ENCODE measurements at places on chromosomes 2 and 18.

GRCh38 chr2:37842732-37843440 is 82.2 kb upstream of the RMDN2 start:
- no peak for DNase-seq

- DNase-seq, result no peak
These were observed 64.2 kb downstream of the RBMS1 start for GRCh38 chr2:160429248-160430000.

GRCh38 chr2:197035002-197035401 is 108.5 kb upstream of the PGAP1 start:
- no peak for DNase-seq

DNA sequence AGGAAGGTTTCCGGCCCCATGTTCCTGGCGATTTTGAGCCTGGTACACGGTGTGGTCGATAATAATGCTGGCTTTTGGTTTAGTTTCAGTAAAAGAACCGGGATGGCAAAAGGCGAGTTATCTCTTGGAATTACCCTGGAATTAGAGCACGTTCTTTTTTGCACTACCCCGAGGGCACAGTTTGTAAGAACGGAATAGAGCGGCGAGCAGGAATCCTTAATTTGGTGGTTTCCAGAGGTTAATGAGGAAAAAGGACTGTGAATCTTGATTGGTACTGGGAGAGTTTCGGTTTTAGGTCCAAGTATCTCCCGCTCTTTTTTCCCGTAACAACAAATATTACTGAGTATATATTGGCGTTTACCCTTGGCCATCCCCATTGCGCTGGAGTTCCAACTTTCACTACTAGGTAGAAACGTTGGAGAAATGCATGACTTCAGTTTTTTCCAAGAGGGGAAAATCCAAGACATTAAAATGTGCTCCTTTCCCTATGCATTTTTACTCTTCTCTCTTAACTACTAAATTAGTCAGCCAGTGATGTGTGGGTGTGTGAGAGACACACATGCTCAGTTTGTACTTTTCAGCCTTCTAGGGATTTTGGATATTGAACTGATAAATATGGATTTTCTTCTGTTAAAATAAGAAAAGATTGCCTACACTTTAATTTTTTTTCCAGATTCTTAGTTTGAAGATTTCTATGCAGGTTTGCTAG is 160.8 kb downstream of the AGPS start:
- DNase-seq, result no peak

- no peak for DNase-seq
These were observed 186.5 kb upstream of the TPO start for GRCh38 chr2:1226766-1227165.

DNA sequence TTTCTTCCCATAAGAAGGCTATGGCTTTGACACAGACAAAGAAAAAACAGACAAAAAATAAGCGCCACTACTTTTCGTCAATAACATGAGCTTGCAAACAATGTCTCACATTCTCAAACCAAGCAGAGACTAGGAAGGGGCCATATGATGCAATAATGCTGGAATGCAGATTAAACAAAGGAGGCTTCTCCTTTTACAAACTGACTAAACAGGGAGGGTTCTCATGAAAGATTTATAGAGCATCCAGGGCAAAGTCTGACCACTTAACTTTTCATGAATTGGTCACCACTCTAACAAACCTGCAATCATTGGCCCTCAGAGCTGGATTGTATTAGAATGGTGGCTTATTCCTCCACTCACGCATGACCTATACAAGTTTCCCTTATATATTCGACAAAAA is 663.3 kb upstream of the CHAC2 start:
- DNase-seq, result no peak

- no peak for DNase-seq
These were observed 238.2 kb downstream of the MREG start for GRCh38 chr2:215775106-215775505.

DNA sequence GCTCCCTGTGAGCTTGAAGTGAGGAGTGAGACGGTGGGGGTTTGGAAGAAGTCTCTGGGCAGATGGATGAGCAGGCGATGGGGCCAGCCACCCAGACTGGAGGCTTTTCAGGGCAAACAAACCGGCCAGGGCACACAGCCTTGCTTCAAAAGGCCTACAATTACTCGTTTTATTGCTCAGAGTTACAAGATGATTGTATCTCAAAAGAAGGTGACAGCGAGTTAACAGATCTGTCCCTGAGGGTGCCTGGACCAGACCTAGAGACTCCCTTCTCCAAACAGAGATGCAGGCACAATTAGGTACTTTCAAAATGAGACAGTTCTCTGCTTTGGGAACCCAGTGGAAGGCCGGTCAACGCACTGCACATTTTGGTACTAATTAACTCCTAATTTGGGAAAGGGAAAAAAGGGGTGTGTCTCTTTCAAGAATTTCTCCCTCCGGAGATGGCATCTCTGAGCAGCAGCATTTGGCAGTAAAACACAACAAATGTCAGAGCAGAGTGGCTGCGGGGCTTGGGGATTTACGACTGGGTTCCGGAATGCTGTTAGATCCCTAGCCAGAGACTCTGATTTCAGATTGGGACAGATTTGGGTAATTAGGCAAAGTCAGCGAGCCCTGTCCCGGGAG is 226.7 kb downstream of the TTC32 start:
- DNase-seq, result no peak

GRCh38 chr2:216950547-216950946 is 90.7 kb upstream of the TNP1 start:
- DNase-seq, result no peak

- no peak for DNase-seq
These were observed 19.9 kb upstream of the CXXC1 start for GRCh38 chr18:50307400-50307737.

GRCh38 chr18:57674891-57675290 is 53.3 kb upstream of the NARS1 start:
- no peak for DNase-seq

DNA sequence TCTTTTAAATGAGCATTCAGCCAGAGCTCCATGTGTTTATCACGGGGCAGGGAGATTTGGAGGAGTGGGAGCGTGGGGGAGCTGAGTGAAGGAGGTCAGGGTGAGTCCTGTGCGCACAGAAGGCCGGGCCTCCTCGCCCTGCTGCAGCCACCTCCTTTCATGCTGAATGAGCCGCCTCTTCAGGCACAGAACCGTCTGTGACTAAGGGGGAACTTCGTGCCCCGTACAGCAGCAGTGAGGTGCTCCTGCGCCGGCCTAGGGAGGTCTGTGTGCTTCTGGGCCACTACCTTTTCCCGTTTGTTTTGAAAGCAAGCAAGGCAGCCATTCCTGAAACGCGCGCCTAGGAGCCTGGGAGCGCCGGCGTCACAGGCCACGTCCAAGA is 27.1 kb upstream of the ZNF516 start:
- no peak for DNase-seq

- DNase-seq, result no peak
These were observed 46.2 kb downstream of the TWSG1 start for GRCh38 chr18:9380621-9381395.

Data from anterior cingulate cortex (tissue), 58 donors.